GM12891 (cell line): ENCODE measurements at places on chromosomes 4 and X.

- DNase-seq, result peak; percentile 36
Observed at GRCh38 chrX:119273420-119274192, 37.5 kb downstream of the PGRMC1 start.

GRCh38 chr4:104188301-104188700 is 306.4 kb downstream of the CXXC4 start:
- no peak for DNase-seq

GRCh38 chr4:29372971-29373370 is 1347.2 kb upstream of the PCDH7 start:
- no peak for DNase-seq

GRCh38 chr4:123452616-123453015 is 56.0 kb downstream of the SPRY1 start:
- DNase-seq, result no peak

DNA sequence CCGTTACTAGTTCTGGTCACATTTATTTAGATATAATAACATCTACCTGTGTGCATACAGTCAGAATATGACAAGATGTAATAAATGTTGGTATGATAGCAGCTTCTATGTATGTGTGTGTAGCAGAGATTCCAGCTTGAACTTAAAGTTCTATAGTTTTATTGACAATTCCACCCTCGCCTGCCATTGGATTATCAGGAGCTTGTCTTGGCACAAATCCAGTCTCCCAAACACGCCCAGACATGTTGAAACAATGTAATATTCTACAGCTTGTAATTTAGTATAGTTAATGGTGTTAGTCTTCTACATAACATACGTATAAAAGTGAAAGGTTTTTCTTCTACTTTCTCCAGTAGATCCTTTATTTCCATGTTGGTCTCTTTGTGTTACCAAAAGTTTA is 44.4 kb downstream of the BBS12 start:
- no peak for DNase-seq

GRCh38 chrX:97547877-97548578 is 664.3 kb downstream of the RPA4 start:
- no peak for DNase-seq

GRCh38 chr4:147683188-147683591 is 773 bp downstream of the PRMT9 start:
- no peak for DNase-seq

DNA sequence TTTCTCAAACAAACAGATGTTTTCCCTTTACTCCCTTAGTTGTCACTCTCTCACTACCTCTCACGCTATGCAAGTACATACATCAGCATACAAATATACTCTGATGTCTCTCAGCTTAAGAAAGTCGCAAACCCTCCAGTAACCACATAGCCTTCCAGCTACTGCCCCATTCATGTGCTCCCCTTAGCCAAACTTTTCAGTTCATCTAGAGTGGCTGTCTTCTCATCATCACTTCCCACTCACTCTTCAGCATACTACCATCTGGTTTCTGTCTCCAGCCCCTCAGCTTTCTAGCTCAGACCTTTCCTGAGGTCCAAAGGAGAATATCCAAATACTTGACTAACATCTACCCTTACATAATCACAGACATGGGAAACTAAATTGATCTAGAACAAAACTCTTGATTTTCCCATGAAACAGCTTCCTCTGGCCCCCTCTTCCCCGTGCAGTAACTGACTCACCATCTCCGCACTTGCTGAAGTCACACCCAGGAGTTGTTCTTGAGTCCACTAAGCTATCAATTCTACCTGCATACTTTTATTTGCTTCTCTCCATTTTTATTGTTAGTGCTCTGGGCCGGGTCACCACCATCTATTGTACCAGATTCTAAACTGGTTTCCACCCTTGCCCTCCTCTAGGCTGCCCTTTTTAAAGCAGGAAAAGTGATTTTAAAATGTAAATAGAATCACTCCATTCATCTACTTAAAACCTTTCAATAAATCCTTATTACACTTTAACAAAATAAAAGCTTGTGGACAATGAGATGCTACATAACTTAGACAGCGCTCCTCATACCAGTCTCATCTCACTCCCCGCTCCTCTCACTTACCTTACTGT is 57.2 kb downstream of the CASP6 start:
- DNase-seq, result no peak

GRCh38 chr4:162115333-162115732 is 48.5 kb downstream of the FSTL5 start:
- DNase-seq, result no peak

GRCh38 chr4:184826691-184827270 is 1.0 kb upstream of the ACSL1 start:
- DNase-seq, result no peak

DNA sequence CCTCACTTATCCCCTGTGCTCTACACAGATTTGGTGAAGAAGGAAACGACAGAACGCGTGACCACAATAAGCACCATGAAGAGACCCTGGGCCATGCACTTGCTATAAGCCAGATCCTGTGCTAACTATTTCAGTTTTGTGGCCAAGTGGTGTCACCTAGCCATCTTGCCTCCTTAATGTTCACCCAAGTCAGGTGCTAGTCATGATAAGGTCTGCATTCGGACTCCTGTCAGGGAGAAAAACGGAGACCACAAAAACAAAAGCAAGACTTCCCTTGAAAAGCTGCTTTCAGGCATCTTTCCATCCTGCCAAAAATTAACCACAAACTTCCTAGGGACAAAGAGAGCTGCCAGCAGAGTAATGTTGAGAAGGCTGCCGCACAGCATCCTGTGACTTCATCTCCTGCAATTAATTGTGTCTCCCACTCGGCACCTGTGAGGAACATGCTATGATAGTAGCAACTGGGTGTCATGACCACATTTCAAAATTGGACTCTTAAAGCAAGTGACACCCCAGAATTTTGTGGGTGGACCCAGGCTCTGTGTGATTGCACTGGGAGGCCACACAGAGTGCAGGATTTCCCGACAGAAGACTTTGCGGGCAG is 8.8 kb upstream of the IDS start:
- no peak for DNase-seq

- DNase-seq, result no peak
Observed at GRCh38 chrX:23820235-23820782, 37.3 kb downstream of the SAT1 start.

- no peak for DNase-seq
Observed at GRCh38 chr4:76212851-76213414, 691 bp downstream of the SCARB2 start.

GRCh38 chr4:69858690-69859089 is 1.3 kb downstream of the SULT1E1 start:
- no peak for DNase-seq

DNA sequence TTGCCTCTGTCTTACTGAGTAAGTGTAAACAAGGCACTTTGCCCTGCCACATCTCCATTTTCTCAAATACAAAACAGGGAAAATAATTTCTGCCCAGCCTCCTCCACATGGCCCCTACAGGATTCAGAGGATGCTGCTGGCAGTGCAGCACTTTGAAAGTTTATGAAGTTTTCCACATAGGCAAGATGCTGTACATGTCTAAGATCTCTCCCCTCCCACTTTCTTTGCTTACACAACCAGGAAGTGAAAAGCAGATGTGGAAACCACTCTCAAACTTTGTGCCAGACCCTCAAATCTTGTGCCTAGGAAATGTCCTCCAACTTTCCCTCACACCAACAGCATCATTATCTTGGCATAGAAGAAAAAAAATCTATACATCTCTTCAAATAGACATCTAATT is 257.0 kb upstream of the LDB2 start:
- no peak for DNase-seq

- DNase-seq, result no peak
Observed at GRCh38 chrX:21843179-21843578, 3.8 kb downstream of the MBTPS2 start.

GRCh38 chr4:3007724-3008123 is 44.4 kb downstream of the GRK4 start:
- no peak for DNase-seq

- no peak for DNase-seq
Observed at GRCh38 chrX:65744965-65745364, 77.5 kb downstream of the MSN start.

DNA sequence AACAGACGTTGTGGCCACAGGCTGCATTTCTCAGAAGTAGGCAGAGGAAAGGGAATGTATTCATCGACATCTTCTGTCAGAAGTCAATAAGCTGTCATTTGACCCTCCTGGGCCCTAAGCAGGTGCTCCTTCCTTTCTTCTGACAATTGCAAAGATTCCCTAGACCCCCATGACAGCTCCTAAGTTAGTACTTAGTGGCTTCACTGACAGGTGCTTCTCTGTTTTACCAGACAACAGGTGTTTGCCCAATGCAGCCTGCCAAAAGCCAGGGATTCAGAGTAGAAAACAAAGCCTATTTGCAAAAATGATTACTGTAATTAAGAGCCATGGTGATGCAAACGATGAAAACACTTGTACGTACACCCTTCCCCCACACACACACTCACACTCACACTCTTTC is 7.5 kb upstream of the FGF5 start:
- no peak for DNase-seq

- no peak for DNase-seq
Observed at GRCh38 chr4:53767482-53767881, 176.2 kb upstream of the LNX1 start.

- no peak for DNase-seq
Observed at GRCh38 chrX:23478056-23478455, 143.4 kb downstream of the PTCHD1 start.

GRCh38 chr4:85762529-85762871 is 287.6 kb downstream of the ARHGAP24 start:
- no peak for DNase-seq

DNA sequence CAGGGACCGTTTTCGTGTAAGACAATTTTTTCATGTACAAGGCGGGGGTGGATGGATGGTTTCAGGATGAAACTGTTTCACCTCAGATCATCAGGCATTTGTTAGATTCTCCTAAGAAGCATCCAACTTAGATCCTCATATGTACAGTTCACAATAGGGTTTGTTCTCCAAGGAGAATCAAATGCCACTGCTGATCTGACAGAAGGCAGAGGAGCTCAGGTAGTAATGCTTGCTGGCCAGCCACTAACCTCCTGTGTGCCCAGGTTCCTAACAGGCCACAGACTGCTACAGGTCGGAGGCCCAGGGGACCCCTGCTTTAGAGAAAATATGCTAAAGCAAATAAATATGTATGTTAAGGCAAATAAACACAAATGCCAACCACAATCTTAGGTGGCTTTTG is 61.3 kb downstream of the PPP3CA start:
- no peak for DNase-seq

- no peak for DNase-seq
Observed at GRCh38 chr4:169716677-169717076, 41.1 kb downstream of the HPF1 start.

DNA sequence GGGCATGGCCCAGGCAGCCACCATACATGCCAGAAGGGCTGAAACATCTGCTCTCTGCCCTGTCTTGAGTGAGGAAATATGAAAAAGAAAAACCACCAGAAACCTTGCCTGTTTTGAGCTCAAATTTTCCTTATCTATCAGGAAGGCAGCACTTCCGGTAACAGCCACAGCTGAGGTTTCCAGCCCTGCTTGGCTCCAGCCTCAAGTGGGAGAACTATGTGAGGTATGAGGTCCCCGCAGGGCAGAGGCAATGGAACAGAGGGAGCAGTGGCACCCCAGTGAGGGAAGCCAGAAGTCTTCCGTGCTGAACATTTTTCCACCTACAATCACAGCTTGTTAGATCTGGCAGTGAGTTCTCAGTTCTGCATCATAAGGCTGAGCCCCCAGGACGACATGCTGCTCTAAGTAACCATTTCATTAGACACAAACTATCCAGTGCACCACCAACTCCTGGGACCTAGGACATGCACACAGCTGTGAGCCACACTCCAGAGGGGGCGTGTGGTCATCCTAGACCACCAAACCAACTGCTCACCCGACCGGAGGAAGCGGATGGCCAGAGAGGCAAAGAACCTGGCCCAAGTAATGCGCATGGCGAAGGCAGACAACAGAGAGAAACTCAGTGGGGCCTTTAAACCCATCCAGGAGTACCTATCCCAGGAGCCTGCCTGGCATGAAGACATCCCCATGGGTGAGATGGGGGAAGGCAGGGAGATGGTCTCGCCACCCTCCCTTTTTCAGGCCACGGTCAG is 22.6 kb downstream of the WDR1 start:
- no peak for DNase-seq

DNA sequence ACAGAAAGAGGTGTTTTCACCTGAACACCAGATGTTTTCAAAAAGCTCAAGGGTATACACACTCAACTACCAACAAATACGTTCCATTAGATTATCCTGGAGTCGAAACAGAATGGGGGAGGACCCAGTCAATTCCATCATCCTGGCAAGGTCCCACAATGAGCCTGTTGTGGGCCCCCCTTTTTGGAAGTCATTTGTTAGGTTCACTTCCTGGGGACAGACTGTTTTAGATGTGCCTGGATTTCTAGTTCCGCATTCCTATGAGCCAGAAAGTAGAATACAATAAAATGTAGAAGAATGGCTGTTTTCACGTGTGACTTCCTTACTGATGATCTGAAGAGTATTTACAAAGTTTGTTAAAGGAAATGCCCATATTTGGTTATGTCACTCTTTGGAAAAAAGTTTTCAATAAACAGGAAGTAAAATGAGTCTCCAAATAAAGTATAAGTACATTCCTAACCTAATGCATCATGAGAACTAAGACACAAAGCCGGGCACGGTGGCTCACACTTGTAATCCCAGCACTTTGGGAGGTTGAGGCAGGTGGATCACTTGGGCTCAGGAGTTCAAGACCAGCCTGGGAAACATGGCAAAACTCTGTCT is 192.5 kb downstream of the MAML3 start:
- DNase-seq, result no peak

DNA sequence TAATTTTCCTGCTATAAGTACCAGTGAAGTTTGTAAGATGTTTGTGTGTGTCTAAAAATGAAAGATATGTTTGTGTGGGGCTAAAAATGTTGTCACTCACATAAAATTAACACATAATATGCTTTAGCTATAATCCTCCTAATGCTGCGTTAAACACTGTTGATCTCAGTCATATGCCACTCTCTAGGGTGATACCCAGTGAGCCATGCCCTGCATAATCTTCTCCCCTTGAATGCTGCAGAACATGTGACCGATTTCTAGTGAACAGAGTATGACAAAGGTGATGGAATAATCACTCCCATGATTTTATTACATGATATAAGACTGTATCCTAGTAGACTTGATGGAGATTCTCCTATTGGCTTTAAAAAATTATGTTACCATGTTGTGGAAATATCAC is 119.1 kb upstream of the EPHA5 start:
- DNase-seq, result no peak
